Natural killer cell (primary cell): ENCODE measurements at places on chromosomes 2 and 18.

DNA sequence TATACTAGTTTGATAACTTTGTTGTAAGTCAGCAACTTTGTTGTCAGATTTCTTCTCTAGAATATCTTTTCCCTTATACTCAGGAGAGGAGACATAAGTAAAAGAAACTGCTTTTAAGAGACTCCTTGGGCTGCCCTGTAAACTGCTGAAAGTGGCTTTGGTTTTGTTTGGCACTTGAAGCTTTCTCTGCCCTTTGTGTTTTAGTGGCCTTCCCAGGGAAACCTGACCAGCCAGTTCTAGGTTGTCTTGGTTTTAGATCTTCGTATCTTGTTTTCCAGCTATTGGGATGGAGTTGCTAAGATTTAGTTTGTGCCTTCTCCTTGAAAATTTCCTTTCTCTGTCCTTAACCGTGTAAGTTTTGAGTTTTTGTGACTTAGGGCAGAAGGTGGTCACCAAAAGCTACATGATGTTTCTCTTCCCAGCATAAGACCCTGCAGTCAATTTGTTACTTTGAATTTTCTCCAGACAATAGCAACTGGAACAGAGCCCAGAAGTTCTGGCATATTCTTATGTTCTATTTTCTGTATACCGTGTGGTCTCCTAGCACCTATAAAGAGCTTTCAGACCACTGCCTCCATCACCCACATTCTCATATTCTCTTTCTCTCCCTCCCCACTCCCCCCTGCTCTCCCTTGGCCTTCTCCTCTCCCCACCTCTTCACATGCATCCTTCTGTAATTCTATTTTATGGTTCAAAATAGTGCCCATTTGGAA, 81.1 kb downstream of the BOLA3 start:
- no peak for DNase-seq

- DNase-seq, result no peak
Measured at GRCh38 chr2:10494351-10495066, 46.4 kb upstream of the ODC1 start.

DNA sequence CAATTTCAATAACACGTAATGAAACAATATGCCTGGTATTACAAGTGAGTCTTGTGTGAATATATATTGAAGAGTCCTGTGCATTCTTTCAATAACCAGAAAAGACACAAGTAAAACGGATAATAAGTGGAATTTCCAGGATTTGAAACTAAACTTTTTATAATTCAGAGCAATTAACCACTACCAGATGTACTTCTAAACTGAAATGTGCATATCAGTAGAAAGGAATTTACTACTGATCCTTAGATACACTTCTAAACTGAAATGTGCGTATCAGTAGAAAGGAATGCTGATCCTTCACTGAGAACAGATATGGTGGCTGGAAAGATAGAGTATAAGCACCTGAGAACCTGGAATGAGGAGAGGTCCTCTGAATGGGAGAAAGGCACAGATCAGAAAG, 470.9 kb upstream of the SPHKAP start:
- no peak for DNase-seq

DNA sequence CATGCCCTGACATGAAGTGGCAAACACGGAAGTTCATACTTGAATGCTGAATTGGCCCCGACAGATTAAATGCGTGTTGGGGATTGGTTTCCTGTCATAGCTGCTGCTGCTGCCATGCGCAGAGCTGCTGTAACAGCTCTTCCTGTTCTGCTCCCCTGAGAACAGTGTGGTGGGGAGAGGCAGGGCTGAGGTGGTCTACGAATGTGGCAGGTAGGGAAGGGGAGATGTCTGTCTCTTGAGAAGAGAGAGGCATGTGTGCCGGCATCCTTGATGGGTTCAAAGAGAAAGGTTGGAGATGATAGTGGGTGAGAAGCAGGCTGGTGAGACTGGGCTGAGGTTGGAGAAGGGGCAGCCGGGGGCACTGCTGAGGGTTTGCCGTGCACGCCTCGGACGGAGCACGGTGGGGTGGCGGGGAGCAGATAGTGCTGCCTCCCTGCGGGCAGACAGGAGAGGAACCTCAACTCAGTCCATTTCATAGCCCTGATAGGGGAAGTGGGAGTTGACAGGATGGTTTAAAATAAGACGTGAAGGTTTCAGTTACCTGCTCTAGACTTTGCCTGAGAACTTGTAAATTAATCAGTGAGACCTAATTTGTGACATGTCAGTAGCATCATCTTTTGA, 46.1 kb downstream of the TMEM185B start:
- peak; percentile 93 for DNase-seq
